ENCODE measurements at places on chromosomes 11 and 22.

- DNase-seq: no peak
Observed at GRCh38 chr22:39597236-39597869, 26.8 kb downstream of the CACNA1I start.

- DNase-seq: no peak
Observed at GRCh38 chr11:119375337-119376196, 5.9 kb downstream of the USP2 start.

DNA sequence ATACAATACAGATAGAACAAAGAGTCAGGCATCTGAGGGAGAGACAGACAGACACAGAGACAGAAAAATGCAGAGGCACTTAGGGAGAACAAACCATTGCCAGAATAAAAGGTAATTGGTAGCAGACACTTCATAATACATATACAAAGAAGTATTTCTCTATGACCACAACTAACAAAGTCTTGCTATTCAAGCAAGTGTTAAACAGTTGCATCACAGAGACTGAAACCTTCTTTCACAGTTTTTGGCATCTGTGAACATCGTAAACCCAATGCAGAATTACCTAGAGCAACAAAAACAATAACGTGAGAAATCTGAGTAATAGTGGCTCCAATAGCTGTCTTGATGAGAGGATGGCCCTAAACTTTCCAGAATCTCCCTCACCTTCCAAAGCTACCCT is 116.4 kb downstream of the BLID start:
- DNase-seq: no peak

DNA sequence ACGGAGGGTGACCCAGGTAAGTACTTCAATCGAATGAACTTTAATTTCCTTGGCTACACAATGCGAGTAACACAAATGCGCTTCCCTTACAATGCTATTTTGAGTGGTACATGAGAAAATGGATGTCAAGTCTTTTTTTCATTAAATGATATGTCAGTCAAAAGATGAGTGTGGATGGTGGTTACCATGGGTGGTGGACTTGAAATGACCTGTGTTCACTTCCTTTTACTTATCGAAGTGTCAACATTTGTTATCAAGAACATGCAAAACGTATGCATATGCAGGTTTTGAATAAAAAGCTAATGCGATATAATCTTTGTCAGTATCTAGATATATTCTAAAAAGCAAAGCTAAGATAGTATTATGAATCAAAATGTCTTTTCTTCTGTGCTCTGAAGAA is 8.8 kb upstream of the APOL5 start:
- no peak for DNase-seq

DNA sequence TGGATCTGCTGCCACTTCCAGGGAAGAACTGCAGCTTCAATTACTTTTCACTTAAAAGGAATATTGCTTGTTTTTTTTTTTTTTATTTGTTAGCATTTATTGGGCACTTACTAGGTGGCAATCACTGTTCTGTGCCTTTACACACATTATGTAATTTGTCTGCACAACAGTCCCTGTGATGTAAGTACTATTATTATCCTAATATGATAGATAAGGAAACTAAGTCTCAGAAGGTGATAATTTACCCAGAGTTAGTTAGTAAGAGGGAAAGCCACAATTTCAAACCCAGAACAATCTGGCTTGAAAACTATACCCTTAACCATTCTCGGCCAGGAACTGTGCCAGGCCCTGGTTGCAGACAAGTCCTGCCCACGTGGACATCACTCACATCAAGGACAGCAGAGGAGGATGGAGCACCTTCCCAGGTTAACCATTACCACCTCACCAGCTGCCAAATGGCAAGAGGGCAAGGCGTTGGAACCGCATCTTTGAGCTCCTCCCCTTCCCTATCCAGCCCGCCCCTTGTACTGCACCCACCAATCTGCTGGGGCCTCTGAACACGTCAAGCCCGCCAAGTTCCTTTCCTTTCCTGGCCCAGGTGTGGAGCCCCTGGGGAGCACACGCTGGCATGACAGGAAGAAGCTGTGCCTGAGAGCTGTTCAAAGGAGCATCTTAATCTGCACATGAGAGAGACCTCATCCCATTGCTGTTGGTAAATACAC is 78.4 kb downstream of the NAV2 start:
- no peak for DNase-seq

GRCh38 chr11:85096939-85097338 is 530.2 kb downstream of the DLG2 start:
- DNase-seq: peak; percentile 91

DNA sequence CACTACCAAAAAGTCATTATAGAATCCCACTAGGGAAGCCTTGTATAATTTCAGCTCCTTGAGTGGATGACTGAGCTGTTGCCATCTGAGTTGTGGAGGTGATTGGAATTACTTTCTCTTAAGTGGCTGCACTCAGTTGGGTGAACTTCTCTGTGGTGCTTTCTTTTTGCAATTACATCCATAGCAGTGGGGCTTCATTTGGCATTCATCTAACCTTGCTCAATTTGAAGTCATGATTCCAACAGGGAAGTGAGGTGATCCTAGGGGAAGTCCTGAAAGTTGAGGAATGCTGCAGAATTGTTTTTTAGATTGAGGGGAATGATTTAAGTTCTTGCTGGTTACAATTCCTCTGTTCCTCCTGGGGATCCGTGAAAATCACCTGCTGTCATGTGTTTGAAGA is 39.6 kb downstream of the ARHGAP42 start:
- no peak for DNase-seq

- no peak for DNase-seq
Observed at GRCh38 chr22:32341122-32341740, 16.4 kb upstream of the RFPL3 start.

GRCh38 chr11:59724066-59724465 is 10.4 kb upstream of the OR10V1 start:
- no peak for DNase-seq

- no peak for DNase-seq
Observed at GRCh38 chr11:16893456-16894066, 120.7 kb downstream of the PLEKHA7 start.

- no peak for DNase-seq
Observed at GRCh38 chr22:23485490-23485889, 94.6 kb downstream of the IGLL1 start.

GRCh38 chr11:133901316-133901715 is 55.5 kb downstream of the IGSF9B start:
- no peak for DNase-seq
